Activated CD4-positive, alpha-beta T cell treated with anti-CD3 and anti-CD28 coated beads for 48 hours (primary cell): ENCODE measurements at places on chromosomes 12 and 14.

DNA sequence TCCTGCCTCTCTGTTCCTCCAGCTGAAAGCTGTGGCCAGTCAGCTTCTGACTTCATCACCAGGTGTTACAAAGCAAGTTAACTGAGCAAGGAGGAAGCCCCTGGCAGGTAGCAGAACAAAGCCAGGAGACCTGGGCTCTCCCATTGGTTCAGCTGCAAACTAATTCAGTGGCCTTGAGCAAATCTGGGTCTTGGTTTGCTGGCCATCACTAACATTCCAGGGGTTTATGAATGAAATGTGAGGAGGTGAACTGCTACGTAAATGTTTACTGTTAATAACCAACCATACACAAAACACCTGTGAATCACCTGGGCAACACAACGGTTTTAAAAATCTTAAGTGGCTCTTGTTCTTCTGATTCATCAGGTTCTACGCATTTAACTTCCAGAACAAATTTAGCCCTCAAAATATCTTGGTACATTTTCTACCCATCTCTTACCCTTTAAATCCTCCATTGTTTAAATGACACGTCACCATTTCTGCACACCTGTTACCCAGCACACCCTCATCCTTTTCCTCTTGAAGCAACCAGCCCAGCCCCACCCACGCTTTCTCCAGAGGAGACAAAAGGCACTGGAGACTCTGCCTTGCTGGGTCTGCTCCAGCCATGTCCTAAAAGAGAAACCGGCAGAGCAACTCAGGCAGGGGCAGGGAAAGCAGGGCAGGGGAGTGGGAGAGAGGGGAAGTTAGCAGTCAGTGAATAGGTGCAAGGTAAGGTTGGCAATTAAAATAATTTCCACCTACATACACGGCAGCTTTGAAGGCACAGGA is 49.3 kb upstream of the TSPAN11 start:
- DNase-seq, result no peak

DNA sequence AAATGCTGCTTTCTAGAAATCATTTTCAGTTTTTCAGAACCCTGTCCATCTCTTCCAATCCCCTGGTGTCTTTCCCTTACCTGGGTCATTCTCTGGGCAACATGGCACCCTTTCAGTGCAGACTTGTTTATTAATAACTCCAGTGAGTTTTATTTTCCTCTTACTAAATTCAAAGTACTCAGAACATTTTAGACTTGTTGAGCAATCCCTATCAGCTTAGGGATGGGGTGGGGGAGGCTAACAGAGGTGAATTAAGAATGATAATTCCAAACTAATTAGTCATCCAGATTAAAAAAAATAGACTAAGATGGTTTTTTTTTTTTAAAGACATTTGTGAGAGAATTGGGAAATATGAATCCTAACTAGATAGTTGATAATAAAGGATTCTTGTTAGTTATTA is 10.7 kb downstream of the GPRC5A start:
- no peak for DNase-seq

DNA sequence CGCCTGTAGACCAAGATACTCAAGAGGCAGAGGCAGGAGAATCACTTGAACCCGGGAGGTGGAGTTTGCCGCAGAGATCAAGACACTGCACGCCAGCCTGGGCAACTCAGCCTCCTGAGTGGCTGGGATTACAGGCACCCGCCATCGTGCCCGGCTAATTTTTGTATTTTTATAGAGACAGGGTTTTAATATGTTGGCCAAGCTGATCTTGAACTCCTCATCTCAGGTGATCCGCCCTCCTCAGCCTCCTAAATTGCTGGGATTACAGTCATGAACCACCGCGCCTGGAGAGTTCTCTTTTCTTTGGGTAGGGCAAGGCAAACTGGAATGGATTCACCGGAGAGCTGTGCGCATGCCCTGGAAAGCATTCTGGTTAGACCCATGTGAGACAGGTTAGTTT is 179.3 kb upstream of the ALG10B start:
- no peak for DNase-seq

DNA sequence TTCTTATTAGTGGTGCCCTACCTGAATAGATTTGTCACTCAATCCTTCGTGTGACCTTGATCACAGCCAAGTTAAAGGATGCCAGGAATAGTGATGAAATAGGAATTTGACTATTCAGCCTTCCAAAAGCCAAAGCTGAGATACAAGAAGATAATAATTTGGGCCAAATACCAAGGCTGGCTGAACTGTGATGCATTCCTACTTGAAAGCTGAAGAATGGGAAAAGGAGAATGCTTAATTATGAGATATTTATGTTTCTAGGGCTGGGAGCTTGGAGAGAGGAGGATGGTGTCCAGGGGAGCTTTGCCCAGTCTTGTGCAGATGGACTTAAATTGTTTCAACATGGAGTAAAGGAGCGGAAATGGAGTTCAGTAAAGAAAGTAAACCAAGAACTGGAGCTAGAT is 5.2 kb downstream of the RNASE7 start:
- DNase-seq, result no peak

DNA sequence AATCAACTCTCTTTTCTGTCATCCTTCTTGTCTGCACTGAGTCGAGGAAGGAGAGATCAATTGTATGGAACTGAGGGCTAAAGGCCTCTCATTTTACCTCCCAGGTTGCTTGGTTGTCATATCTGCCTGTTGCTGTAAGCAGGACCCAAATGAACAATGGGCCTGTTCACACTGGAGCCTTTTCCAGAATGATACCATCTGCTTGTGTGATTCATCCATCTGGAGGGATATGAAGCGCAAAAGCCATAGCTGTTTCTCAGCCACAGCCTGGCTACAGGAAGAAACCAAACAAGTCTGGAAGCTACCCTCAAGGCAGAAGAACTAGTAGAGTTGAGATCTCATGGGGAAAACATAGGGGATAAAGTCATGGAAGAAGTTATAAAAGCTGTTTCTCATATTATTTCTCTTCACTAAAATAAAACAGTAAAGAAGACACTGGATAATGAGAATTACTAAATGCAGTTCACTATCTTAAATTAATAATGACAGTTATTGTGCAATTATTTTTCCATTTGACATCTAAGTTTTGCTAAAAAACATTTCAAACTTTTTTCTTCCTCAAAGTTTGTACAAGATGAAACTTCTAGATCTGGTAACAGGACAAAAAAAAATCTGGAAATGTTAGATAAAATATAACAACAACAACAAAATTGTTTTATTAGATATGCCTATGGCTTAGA is 106.3 kb downstream of the SPTSSA start:
- DNase-seq, result no peak
